ENCODE measurements at places on chromosomes 2 and 18.

GRCh38 chr18:59550174-59550516 lies 147.1 kb downstream of the CCBE1 start:
- DNase-seq: no peak

DNA sequence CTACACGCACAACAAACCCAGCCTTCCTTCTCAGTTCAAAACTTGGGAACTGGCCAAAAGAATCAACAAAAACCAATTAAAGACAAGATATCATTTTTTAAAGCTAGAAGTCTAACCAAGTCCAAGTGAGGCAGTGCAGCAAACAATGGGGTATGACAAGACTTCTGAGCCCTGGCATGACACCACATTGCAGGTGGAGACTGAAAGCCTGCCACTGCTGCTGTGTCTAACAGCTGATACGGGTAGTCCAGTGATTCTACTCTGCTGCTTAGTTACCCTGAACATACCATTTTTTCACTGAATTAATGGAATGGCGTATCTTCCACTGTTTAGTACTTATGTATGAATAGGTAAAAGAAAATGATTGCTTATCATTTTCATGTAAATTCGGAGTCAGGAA lies 47.4 kb upstream of the KIDINS220 start:
- no peak for DNase-seq

DNA sequence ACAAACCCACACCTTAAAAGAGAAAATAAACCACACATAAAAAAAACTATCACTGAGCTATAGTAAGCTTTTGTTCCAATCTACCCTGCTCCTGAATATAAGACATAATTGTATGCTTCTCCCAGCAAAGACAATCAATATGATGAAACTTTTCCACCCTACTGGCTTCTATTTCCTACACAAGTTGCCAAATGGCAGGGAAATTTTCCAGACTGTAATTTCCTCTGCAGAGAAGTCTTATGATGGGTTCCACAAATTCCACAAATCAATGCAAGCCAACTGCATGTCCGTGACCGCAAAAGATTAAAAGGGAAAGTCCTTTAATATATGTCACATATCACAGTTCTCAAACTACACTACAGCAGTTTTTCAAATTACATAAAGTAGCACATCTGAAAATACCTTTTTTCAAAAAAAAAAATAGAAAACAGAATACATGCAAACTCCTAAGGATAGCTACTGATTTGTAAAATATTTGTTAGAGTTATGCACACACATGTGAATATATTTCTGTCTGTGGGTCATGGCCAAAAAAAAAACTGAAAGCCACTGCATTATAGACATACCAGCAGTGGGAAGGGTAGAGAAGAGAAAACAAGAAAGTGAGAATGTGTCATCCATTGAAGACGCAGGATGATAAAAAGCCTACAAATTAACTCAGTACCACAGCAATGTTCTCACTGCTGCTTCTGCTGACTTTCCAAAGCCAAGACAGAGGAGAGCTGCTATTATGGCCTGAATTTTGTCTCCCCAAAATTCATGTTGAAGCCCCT lies 61.4 kb downstream of the RPL31 start:
- no peak for DNase-seq

GRCh38 chr2:173855661-173856060 lies 109.5 kb downstream of the SP3 start:
- no peak for DNase-seq

- no peak for DNase-seq
These were observed 41.4 kb upstream of the ALPP start for GRCh38 chr2:232336981-232337720.

DNA sequence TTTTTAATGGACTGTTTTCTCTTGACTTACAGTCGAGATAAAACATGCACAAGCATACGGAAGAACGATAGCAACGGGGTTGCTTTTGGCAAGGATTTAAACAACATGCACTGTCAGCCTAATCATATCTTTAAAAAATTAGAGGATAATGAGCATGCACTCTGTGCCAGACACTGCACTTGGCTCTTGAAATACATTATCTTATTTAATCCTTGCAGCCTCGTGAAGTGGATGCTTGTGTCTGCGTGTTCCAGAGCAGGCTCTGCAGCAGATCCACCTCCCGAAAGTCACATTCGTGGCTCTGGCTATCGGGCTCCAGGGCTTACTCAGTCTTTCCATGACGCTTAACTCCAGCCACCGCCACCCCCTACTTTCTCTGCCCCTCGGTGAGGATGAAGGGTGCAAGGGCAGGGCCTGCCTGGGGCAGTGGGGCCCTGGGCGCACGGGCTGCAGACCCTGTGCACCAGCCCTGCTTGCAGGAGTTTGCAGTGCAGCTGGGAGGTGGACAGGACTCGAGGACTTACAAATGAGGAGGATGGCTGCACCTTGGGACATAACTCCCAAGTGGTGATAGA lies 61.7 kb downstream of the ACKR3 start:
- no peak for DNase-seq

- peak; percentile 61 for DNase-seq
These were observed 232.8 kb downstream of the DYM start for GRCh38 chr18:49227441-49228165.

DNA sequence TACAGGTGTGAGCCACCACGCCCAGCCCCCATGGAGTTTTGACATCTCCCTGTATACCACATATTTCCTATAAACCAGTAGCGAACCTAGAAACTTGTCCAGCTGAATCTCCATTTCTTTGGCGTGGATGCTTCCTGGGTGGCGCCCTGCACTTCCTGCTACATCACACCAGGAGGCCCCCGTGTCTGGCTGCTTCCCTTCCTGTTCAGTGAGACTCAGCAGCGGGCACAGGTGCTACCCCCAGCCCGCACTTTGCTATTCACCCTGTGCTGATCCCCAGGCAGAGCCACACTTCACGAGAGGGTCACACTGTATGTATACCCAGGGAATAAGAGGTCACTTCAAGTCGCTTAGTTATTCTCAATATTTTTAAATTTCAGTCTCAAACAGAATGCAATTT lies 35.0 kb downstream of the CYP27C1 start:
- DNase-seq: no peak

- no peak for DNase-seq
These were observed 50.4 kb upstream of the CNGA3 start for GRCh38 chr2:98295721-98296414.

GRCh38 chr2:83573060-83573459 lies 886.0 kb downstream of the SUCLG1 start:
- no peak for DNase-seq

GRCh38 chr2:73919596-73920228 lies 7.0 kb upstream of the DGUOK start:
- no peak for DNase-seq

DNA sequence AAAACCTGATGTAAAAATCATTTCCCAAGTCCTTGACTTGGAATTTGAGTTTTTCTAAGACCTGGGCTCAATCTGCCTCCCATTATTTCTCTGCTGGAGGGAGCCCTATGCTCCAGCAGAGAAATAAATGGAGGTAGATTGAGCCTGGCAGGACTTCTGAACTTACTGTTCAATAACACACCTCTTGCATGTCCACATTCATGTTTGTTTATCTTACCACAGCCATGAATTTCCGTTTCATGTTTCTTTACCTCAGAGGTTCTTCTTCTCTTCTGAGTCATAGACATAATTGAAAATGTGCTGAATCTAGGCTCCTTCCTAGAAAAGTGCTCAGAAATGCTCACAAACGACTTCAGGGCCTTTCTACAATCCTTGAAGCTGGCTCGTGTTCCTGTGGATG lies 170.8 kb downstream of the PMAIP1 start:
- DNase-seq: no peak

DNA sequence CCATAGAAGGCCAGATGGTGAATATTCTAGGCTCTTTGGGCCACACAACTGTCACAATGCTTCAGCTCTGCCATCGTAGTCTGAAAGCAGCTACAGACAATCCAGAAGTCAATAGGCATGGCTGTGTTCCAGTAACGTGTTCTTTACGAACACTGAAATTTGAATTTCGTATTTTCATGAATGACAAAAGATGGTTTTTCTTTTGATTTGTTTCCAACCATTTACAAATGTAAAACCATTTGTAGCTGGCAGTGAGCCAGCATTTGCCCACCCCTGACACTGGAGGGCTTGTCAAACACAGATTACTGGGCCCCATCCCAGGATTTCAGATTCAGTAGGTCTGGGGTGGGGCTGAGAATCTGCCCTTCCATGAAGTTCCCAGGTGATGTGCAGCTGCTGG lies 83.0 kb upstream of the ATG16L1 start:
- no peak for DNase-seq

DNA sequence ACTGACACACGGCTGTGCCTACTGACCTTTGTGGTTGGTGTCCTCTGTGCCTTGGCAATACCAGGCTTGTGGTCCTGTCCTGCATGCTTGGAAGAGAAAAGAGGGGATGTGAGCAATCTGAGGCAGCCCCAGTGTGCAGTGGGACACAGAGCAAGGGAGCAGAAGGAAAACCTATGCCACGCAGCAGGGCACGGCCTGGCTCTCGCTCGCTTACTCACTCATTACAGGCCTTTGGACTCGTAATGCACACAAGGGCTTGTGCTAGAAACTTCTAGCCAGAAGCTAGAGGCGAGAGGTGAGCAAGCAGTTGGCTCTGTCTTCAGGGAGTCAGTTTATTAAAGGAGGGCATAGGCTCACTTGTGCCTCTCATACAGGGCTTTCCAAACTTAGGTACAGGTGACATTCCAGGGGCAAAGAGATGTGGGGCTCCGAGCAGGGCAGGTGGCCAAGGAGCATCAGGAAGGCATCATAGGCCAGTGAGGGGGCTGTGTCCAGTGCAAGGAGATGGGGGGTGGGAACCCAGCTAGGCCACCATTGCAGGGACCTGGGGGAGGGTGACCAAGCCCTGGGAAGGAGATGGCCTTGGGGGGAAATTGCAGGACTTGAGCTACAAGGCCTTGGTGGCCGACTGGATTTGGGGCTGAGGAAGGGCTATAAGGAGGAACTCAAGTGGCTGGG lies 100.8 kb downstream of the DYSF start:
- no peak for DNase-seq

DNA sequence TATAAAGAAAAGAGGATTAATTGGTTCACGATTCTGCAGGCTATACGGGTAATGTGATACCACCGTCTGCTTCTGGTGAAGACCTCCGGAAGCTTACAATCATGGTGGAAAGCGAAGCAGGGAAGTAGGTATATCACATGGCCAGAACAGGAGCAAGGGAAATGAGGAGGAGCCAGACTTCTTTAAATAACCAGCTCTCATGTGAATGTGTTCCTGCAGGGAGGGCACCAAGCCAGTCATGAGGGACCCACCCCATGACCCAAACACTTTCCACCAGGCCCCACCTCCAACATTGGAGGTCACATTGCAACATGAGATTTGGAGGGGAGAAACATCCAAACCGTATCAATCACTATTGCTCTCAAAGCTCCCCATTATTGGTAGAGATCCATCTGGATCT lies 61.8 kb downstream of the EFEMP1 start:
- DNase-seq: no peak

DNA sequence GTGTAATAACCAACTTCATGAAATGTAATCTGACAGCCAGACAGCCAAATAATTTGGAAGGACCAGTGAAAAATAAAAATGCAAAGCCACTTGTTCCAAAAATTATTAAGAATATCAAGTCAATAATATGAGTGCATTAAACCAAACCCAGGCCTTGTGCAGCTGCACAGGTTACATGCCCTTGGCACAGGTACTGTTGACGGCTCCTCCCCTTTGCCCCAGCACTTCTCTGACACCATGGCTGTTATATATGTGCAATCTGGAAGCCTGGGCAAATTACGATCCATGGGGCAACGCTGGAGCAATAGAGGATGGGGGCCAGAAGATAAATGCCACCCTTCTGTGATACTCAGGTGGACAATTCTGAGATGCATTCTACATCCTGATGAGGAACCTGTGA lies 68.9 kb downstream of the METTL4 start:
- no peak for DNase-seq

Data from activated CD4-positive, alpha-beta T cell treated with anti-CD3 and anti-CD28 coated beads, Interleukin-2, amount 50 U/mL, for 16 hours (primary cell).